Daoy (cell line): ENCODE measurements at places on chromosomes 2 and 18.

DNA sequence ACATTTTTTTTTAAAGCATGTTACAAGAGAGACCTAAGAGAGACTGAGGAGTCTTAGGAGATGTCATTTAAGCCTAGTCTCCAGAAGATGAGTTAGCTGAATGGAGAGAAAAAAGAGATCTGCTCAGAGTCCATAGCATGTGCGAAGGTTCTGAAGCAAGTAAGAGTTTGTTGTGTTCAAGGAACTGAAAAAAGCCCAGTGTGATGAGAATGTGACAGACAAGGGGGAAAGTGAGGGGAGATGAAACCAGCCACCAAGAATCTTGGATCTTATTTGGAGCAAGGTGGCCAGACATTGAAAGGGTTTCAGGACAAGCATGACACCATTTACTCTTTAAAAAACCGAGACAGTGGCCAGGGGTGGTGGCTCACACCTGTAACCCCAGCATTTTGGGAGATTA lies 5.2 kb upstream of the MOB1A start:
- DNase-seq: no peak

DNA sequence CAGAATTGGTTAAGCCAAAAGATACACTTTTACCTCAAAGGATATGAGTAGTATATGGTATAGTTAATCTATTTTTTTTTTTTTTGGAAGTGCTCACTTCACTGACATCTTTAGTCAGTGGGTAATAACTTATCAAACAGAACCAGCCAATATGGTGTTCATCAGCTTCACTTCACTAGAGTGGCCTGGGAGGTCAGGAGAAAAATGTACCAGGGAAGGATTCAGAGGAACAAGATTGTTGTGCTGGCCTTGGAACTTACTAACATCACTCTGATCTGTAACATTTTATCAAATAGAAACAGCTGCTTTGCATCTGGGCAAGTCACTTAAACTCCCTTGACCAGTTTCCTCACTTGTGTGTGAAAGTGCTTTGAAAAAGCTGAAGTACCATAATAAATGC lies 962.7 kb downstream of the BCL11A start:
- DNase-seq: no peak

DNA sequence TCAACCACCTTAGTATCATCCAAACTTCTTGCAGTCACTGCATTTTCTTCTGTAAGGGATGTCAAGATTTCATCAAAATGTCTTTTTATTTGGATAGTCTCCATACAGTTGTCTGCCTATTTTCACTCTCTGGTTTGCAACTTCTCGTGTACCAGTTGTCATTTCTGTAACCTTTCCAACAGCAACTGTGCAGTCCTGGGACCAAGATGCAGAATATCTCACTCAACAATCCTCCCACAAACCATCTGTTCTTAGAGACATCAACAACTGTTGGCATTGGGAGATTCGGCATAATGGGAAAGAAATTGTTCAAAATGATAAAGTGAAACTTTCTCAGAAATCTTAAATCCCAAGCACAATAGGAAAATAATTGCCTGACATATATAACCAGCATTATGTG lies 933.6 kb upstream of the SLC39A10 start:
- DNase-seq: no peak

DNA sequence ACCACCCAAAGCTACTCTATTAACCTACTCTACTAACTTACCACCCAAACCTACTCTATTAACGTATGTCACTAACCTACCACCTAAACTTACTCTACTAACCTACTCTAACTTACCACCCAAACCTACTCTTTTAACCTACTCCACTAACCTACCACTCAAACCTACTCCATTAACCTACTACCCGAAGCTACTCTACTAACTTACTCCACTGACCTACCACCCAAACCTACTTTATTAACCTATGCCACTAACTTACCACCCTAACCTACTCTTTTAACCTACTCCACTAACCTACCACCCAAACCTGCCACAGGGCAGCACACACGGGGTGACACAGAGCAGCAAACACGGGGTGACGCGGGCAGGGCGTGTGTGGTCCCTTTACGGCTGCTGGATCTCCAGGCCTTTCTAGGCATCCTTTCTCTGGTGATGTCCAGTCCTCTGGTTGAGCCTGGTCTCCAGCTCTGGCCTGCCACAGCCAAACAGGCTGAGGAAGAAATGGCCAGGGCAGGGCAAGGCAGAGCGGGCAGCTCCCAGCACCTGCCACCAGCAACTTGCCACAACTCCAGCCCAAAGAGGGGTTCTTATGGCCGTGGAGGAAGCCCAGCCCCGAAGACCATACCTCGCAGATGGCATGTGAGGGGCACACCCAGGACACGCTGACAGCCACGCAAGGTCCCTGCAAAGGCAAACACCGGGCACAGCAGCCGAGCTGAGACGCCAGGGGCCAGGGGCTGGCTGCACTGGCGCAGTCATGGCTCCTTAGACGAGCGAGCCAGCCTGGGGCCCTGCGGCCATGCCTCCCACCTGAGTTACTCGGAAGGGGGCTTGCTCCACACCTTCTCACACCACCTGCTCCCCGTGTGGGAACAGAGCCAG lies 25.7 kb downstream of the PXDN start:
- no peak for DNase-seq

DNA sequence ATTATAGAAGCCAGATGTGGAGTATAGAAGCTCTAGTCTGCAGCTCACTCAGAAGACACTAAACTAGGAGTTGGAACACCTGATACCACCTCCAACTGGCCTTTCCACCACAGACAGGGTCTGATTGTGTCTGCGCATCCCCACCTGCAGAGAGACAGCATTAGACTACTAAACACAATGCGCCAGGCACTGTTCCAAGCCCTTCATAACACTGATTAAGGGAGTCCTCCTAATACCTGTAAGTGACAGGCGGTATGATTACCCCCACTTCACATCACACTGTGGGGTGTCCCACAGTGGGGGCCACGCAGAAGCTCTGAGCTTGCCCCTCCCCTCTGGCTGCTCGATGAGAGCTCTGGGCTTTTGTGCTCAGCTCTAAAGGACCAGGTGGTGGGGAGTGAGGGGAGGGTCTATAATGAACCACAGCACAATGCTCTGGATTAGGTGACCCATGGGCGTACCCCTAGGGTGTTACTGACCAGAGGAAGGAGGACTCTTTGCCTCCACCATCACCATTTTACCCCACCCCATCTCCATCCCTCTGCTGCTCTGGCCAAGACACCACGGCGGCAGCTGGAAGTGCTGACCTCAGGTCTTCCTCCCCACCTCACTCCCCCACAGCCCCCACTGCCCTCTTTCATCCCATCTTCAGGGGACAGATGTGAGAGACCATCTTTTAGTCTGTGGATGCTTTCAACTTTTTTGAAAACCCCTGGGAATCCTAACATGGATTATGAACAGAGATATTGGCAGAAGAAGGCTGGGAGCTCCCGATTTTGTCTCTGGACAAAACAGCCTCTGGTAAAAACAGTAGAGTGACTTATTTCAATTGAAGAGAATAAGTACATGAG lies 145.1 kb downstream of the GFPT1 start:
- no peak for DNase-seq

- DNase-seq: no peak
These were observed 21.5 kb downstream of the SLC4A5 start for GRCh38 chr2:74321737-74322136.
